SK-MEL-5 (cell line): ENCODE measurements at places on chromosomes 1 and 21. TPM values are rescaled to one million over a fixed set of nuclear protein-coding genes. Genes with fewer than 3 reads are reported as not detected.

PRR9 gene
- not detected in 2 replicates for total RNA-seq

FNDC5 gene
- total RNA-seq = 0.42 TPM in 1 of 2 replicates, not detected in the other

PLPPR4 gene
- not detected in 2 replicates for total RNA-seq

IFNAR1 gene
- 10.7 and 11.9 TPM in 2 replicates for total RNA-seq

FAM72C gene
- total RNA-seq = 3.6 and 4.7 TPM in 2 replicates

STRIP1 gene
- total RNA-seq = 33.1 and 35.5 TPM in 2 replicates

LAMB3 gene
- 0.88 and 2.0 TPM in 2 replicates for total RNA-seq

PRELP gene
- 0.11 TPM in 1 of 2 replicates, not detected in the other for total RNA-seq

KRTAP19-3 gene
- not detected in 2 replicates for total RNA-seq

LENEP gene
- total RNA-seq = 0.48 and 1.2 TPM in 2 replicates

ERRFI1 gene
- 8.6 and 9.2 TPM in 2 replicates for total RNA-seq

TLR5 gene
- total RNA-seq = 0.05 and 0.48 TPM in 2 replicates

ETNK2 gene
- total RNA-seq = 21.3 and 22.7 TPM in 2 replicates

PLK3 gene
- 3.4 and 5.0 TPM in 2 replicates for total RNA-seq

BMP8A gene
- not detected in 2 replicates for total RNA-seq

MPZ gene
- total RNA-seq = 3.4 and 3.6 TPM in 2 replicates

LGR6 gene
- not detected in 2 replicates for total RNA-seq
